ENCODE measurements at places on chromosomes 16 and 17.

DNA sequence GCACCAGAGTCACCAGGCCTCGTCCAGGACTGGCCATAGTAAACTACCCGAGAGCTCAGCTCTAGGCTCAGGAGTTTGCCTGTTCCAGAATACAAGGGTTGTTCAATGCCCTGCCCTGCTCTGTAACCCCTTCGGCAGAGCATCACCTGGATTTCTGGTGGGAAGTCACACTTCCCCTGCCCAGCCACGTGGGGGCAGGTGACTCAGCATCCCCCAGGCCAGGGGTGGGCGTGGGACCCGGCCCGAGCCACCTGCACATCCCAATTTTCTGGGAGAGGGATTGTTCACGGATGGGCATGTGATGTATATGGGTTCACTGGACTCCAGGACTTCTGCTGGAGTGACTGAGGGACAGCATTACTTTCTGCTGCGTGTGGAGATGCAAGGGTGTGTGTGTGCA lies 25.8 kb downstream of the COX4I1 start:
- peak; percentile 34 for DNase-seq

DNA sequence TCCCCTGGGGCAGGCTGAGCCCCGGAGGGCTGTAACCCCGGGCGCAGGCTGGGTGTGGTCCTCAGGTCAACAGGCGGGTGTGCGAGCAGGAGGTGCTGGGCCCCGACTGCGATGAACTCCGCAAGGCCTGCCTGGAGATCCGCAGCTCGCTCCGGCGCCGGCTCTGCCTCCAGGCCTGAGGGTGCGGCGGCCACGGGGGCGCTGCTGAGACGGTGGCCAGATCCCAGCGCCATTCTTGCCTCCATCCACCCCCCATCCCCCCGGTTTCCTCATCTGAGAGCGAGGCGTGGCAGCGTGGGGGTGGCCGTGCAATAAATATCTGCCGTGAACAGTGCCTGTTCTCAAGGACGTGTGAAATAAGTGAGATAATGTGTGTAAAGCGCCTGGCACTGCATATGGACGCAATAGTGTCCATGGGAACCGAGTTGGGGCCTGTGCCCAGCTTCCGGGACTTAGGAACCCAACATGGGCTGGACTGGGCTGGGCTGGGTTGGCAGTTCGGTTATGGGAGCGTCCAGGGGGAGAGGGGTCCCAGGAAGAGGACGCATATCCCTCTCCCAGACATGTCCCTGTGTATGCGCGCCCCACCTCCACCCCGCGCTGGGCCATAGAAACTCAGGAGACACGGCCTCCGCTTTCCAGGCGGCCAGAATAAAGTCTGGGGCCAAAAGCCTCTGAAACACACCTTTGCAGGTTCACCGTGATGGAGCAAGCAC lies 15.0 kb downstream of the ZNF213 start:
- DNase-seq: peak; percentile 81

GRCh38 chr17:8144401-8145231 lies 7.6 kb downstream of the PER1 start:
- no peak for DNase-seq

DNA sequence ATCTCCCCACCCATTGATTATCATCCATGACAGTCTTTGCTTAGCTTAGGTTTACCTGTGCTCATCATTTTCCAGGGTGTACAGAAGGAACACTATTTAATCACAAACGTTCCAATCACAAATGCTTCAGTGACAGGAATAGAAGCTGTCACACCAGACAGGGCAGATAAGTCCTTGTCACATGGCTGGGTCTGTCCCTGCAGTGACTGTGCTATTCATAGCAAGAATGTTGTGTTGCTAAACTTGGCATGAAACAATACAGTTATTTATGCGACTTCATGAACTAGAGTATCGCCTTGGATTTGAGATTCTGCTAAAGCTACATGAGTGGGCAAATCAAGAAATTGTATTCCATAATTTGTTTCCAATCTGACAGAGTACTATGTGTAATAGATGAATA lies 108.4 kb downstream of the CDH13 start:
- no peak for DNase-seq

DNA sequence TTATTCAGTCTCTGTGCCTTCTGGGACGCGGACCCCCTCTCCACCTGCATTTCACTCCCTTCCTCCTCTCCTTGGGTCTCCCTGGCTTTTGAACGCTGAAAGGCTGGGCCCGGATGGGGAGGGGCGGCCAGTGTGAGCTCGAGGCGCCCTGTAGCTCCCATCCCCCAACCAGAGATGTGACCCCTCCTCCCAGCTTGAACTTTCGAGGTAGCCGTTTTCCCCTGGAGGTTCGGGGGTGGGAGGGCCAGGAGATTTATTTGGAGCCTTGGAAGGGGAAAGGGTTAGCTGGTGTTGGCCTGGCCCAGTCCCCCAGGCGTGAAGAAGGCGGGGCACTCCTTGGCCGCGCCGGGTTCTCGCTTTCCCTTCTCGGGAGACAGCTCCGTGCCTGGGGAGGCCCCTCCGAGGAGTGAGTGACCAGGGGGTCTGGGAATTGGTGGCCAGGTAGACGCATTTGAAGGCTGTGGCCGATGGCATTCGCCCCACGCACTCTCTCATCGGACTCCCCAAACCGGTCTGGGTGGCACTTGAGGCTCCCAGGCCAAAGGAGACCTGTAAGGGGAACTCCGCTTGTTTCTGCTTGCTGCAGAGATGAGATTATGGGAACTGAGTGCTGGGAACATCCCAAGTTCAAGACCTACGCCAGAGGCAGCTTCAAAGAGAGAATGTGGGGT lies 942 bp downstream of the LDAF1 start:
- peak; percentile 48 for DNase-seq

DNA sequence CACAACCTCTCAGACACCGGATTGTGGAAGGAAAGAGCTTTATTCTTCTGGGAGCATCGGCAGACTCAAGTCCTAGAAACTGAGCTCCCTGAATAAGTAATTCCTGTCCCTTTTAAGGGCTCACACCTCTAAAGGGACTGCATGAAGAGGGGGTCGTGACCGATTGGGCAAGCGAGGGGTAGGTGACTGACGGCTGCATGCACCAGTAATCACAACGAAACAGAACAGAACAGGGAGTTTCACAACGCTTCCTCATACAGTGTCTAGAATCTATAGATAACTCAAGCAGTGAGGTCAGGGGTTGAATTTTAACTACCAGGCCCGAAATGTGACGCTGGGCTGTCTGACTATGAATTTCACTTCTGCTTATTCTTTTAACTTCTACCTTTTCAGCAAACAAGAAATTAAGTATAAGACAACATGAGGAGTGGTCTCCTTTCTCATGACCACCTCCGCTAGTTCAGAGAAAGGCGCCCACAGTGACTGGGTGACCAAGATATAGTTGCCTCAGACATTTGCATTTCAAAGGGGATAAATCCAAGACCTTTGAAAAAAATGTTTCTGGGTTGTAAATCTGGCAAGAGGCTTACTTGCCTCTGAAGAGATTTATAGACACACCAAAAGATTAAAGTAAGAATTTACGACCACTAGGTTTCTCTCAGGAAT lies 88.4 kb upstream of the ATF7IP2 start:
- DNase-seq: peak; percentile 75

GRCh38 chr17:7260651-7261378 lies 1.5 kb downstream of the CLDN7 start:
- peak; percentile 64 for DNase-seq

DNA sequence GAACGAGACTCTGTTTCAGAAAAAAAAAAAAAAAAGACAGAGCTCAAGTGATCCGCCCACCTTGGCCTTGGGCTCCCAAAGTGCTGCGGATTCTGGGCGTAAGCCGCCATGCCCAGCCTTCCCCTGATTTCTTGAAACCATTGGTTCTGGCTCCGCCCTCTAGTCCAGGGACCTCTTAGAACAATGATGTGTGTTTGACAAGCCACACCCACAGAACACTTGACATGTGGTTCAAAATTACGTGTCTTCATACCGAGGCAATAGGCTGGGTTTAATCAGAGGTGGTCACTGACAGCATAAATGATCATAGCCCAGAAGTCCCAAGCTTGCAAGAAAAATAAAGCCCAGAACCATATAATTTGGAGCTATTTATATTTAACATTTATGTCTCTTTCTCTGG lies 23.0 kb downstream of the KNOP1 start:
- no peak for DNase-seq

- no peak for DNase-seq
Observed at GRCh38 chr16:47734081-47734857, 273.1 kb downstream of the PHKB start.

GRCh38 chr16:24999088-24999670 lies 16.0 kb downstream of the ARHGAP17 start:
- DNase-seq: no peak

GRCh38 chr16:57689762-57690558 lies 4.6 kb upstream of the DRC7 start:
- DNase-seq: peak; percentile 79

- no peak for DNase-seq
Observed at GRCh38 chr17:36602030-36602748, 806 bp downstream of the MRM1 start.

DNA sequence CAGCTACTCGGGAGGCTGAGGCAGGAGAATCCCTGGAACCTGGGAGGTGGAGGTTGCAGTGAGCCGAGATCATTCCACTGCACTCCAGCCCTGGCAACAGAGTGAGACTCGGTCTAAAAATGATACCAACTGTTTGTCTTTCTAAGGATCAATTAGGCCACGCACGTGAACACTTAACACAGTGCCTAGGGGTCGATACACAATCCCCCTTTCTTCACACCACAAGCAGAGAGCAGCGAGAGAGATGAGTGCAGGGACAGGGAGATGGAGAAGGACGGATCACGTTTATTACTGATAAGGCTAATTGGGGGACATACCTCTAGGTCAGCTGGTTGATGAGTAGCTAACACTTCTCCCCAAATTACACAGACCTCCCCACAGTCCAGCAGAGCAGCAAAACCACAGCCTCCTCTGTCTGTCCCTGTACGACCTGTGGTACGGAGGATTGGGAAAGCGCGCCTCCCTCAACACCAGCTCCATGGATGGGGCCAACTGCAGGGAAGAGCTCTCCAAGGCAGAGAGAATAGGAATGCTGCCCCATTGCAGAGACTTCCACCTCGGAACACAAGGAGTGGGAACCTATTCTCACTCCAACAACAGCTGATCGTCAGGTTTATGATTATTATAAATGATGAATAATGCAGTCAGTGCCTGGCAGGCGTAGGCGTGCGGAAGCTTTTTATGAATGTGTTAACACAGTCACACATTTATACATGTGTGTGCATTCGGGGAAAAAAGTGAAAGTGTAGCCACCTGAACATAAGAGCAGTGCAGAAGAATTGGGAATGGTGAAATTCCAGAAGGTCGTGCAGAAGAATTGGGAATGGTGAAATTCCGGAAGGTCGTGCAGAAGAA lies 155.1 kb downstream of the C16orf95 start:
- no peak for DNase-seq

DNA sequence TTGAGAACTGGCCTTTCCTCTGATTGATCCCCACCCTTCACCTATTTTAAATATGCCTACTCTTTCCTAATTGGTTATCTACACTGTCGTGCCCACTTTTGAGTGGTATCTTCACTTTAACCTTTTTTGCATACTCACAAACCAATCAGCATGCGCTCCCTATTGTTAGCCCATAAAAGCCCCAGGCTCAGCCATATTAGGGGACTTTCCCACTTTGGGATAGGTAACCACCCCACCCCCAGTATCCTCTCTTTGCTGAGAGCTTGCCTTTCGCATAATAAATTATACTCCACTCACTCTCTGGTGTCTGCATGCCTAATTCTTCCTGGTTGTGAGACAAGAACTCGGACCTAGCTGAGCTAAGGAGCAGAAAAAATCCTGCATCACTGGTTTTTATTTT lies 59.5 kb upstream of the NOL11 start:
- no peak for DNase-seq

- no peak for DNase-seq
Observed at GRCh38 chr16:15953477-15953876, 4.1 kb downstream of the ABCC1 start.

- no peak for DNase-seq
Observed at GRCh38 chr17:81335773-81336157, 40.7 kb upstream of the SLC38A10 start.

DNA sequence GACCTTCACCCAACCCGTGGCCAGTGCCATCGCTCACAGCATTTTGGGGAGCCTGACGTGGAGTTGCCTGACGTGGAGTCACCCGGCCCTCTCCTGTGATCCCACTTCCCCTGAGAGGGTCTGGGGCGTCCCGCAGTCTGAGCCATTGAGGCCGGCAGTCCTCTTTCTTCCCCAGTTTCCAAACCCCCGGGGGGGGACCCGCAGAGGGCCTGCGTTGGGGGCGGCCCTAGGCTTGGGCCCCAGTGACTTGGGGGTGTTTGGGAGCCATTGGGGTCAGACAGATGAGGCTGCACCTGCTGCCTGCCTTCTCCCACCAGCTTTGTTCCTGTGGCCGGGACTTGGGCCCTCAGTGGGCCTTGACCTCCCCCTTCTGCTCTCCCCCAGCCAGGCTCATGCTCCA lies 1.7 kb downstream of the RHOT2 start:
- DNase-seq: no peak

- DNase-seq: no peak
Observed at GRCh38 chr17:12554251-12554650, 111.4 kb upstream of the MYOCD start.

DNA sequence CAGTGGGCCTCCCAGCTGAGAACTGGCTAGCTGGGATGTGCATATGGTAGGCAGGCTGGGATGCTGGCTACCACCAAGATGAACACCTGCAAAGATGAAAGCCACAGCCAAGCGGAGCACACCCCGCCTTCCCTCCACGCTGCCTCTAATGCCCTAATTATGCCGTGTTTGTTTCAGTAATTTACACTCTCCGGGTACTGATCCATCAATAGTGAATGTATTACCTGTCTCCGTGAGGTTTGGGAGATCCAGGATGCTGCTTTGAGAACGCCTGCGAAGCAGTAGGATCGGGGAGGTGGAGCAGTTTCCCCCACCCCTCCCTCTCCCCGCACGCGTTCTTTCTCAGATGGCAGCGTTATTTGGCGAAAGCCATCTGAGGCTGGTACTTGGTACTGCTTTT lies 28.9 kb upstream of the GSE1 start:
- no peak for DNase-seq

DNA sequence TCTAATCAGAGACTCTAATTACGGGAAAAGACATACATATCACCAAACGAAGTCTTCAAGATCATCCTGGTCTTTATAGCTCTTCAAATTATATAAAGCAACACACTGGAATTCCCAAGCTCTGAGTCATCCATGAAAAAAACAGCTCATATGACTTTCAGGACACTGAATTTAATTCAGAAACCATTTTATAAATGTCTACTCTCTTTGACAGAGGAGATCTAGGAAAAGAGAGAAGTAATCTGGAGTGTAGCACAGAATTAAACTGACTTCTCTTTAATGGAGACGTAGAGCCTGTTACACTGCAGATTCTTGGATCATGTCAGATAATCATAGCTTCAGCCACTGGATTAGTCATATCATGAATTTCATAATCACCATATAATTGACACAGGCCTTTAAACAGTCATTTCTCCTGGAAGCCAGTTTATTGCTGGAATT lies 86.8 kb upstream of the WSB1 start:
- DNase-seq: no peak

Measured in GM13977 (cell line).